Fibroblast of mammary gland (primary cell): ENCODE measurements at places on chromosomes 13 and 19.
A peak's percentile ranks its signal among the peaks of the same experiment; 100 is the strongest.

DNA sequence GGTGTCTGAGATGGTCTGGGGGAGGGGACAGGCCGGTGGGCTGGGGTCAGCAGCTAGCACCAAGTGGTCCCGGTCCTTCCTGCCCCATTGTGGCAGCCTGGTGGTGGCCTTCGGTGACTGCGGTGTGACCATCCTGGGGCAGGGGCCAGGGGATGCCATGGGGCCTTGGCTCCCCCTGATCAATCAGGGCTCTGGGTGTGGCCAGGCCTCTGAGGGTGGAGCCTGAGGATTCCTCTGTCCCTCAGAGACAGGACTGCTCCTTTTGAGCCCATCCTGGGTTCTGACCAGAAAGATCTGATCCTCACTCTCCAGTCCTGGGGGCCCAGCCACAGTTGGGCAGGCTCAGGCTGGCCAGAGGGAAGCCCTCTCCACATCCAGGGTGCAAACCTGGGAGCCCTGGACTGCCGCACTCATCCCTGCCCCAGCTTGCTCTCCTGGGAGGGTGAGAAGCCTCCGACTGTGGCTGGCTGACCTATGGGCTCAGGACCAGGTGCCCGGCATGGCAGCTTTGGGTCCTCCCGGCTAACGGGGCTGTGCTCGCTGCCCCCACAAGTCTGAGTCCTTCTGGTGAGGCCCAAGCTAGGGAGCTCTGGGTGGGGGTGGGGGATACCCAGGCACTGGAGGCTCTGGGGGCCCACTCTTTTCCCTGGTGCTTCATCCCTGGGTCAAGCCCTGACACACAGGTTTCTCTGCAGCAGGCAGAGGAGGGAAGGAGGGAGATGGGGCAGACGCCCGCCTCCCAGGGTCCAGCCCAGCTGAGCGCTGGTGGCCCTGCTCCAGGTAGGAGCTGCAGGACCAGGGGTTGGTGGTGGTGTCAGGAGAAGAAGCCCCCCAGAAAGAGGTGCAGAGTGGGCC lies 59.5 kb downstream of the IER2 start:
- DNase-seq = no peak

DNA sequence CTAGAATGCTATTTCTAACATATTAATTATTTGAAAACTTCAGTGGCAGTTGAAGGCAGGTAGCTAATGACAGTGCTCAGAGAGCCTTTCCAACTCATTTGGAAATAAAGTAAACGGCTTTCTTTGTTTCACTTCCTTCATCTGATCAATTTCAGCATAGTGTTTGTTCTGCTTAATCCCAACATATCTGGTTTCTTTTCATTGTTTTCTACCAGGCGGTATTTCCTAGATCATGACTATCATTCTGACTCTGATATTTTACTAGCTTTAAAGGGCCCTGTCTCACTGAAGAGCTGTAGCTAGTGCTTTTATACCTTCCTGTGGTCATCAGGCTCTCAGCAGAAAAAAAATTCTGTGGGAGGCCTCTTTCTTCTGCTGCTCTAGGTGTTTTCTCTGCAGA lies 178.6 kb downstream of the RBM26 start:
- DNase-seq = no peak

DNA sequence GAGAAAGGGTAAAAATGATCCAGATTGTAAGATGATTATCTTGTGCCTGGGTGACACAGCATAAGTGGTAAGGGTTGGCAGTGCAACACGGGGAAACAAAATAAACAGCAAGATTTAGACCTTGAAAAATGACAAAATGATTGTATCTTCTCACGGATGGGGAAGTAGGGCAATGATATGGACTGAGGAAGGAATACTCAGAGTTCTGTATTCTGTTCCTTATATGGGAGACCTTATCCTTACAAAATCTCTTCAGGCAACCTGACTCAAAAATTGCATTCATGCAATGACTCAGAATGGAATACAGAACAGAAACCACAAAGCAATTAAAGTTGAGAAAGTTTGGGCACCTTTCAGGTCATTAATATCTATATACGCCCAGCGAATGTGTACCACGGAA lies 149.0 kb downstream of the HS6ST3 start:
- DNase-seq = no peak

- DNase-seq = peak; percentile 47
Observed at GRCh38 chr19:13718733-13719132, 45.6 kb upstream of the MRI1 start.

- peak; percentile 49 for DNase-seq
Observed at GRCh38 chr19:41958367-41959055, 610 bp downstream of the RABAC1 start.

- no peak for DNase-seq
Observed at GRCh38 chr13:71979616-71980015, 112.6 kb upstream of the DACH1 start.
